ENCODE measurements at places on chromosomes 2 and 18.
A peak's percentile ranks its signal among the peaks of the same experiment; 100 is the strongest.

DNA sequence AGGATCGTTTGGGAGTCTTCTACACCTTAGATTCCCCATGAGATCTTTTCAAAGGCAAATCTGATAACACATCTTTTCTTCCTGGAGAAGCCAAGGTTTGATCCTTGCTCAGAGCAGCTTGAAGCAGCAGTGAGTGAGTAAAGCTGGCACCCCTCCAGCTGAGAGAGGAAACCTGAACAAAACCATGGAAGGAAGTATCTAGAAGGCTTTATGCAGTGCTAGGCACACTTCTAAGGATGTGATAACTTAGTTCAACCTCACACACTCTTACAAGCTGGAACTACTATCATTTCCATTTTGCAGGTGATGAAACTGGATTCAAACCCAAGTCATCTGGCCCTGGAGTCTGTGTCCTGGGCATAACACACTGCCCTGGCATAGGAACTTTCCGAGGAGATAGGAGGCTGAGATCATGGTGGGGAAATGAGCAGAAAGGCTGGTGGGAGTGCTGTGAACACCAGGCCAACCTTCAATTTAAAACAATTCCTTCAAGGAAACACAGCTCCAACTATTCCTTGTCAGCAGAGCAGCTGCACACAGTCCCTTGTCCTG is 71.2 kb downstream of the CTAGE1 start:
- no peak for DNase-seq

- DNase-seq: no peak
Measured at GRCh38 chr2:25806941-25807340, 71.3 kb downstream of the ASXL2 start.

GRCh38 chr18:44857081-44857480 is 176.4 kb downstream of the SETBP1 start:
- no peak for DNase-seq

GRCh38 chr2:19319064-19319463 is 39.4 kb downstream of the OSR1 start:
- no peak for DNase-seq

DNA sequence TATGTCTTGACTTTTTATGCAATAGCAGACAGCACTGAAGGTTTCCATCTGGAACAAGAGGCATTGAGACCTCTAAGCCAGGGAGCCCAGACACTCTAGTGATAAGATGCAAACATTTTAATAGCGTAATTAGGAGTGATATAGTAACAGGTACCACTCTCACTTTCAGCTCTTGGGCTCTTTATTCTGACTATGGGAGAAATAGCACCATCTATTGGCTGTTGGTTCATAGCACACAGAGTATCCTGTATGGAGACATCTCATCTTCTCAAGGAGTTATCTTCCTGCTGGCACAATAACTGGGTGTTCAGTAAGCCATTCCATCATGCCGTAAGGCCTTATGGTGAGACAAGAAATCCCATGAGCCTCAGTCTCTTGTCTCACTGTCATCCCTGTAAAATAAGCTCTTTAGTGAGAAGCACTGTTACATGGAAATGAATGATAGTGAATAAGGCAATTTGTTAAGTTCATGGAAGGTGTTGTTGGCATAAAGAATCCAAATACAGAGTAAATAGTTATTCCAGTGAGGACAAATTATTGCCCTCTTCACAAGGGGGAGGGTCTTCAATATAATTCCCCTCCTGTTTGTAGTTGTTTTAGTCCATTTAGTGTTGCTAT is 48.3 kb downstream of the THUMPD2 start:
- no peak for DNase-seq

DNA sequence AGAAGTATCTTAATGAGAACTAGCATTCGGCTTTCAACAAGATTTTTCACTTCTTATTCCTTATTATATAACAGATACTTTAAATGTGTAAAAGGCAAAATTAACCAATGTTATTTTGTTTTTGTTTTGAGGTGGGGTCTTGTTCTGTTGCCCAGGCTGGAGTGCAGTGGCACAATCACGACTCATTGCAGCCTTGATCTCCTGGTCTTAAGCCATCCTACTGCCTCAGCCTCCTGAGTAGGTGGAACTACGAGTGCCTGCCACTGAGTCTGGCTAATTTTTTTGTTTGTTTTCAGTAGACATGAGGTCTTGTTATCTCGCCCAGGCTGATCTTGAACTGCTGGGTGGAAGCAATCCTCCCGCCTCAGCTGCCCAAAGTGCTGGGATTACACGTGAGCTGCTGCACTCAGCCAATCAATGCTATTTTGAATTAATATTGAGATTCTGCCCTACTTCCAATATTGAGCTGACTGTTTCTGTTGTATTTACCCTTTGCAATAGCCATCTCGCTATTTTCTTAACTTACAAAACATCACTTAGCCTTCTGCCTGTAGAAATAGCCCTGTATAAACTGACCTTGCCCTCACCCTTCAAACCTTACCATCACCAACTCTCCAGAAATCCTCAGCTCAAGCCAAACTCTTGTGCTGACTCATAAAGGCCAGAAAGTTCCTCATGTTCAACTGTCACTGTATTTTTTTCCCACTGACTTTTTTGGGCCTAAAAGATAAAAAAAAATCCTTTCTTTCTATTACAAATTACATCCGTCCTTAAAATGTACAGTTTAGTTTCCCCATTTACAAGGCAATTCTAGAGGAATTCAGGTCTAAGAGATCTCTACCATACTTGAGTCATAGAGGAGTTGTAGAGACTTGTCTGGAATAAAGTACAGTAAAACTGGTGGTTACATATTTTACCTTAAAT is 94.3 kb downstream of the OLA1 start:
- DNase-seq: no peak

GRCh38 chr2:235570966-235571692 is 77.3 kb downstream of the AGAP1 start:
- DNase-seq: no peak

DNA sequence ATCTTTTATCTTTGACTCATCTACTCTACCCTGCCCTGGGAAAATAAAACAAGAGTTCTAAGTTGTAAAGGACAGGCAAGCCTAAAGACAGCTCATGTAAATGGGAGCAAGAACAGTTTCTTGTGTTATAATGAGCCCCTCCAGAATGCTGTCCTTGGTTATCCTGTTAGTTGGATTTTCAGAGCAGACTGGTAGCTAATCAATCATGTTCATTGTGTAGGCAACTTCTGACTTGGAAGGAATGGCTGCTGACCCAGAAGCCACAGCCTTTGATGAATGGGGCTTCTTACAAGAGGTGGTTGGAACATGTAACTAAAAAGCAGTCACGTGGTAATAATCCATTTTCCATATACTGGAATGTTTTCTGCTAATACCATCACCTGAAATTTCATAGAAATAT is 254.2 kb downstream of the AGPS start:
- DNase-seq: no peak

DNA sequence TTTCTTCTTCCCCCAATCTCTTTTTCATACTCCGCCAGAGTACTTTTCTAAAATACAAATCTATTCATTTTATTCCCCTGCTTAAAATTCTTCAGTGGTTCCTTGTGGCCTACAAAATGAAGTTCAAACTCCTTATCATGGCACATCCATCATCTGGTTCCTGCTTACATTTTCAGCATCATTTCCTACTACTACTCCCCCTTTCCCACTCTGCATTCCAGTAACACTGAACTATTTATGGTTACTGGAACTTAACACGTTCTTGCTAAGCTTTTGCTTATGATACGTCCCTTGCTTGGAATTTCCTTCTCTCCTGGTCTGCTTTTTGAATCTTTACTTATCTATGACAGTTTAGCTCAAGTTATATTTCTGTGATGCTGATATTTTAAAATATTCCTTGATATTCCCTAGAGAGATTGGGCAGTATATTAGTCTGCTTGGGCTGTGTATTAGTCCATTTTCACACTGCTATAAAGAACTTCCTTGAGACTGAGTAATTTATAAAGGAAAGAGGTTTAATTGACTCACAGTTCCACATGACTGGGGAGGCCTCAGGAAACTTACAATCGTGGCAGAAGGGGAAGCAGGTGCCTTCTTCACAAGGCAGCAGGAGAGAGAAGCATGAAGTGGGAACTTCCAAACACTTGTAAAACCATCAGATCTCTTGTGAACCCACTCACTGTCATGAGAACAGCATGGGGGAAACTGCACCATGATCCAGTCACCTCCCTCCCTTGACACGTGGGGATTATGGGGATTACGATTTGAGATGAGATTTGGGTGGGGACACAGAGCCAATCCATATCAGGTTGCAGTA is 53.2 kb downstream of the BMPR2 start:
- DNase-seq: no peak

DNA sequence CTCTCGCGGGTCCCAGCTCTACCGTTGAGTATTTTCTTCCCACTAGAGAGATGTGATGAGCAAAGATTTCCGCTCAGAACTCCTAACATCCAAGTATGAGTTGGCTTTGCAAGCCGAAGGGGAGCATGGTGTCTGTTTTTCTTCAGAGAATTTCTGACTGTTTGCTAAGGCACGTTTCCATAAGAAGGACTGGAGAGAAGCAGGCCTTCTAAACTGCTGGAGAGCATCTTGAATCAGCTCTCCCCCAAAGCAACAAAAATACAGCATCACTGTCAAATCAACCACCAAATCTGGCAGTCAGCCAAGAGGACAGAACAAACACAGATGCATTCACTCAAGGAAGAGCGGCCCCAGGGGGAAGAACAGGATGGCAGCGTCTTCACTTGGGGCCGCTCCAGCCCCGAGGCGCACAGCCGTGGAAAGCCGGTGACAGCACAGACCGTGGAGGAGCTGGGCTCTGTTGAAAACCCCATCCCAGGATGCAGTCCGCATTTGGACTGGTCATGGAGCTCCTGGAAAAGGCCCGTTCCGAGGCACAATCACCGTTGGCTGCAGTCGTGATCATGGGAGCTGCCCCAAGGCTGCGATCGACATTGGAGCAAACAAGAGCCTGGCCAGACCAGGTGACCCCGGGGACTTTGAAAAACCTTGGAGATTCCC is 101.4 kb downstream of the NFATC1 start:
- no peak for DNase-seq

GRCh38 chr18:5646739-5647138 is 102.9 kb upstream of the EPB41L3 start:
- DNase-seq: no peak

DNA sequence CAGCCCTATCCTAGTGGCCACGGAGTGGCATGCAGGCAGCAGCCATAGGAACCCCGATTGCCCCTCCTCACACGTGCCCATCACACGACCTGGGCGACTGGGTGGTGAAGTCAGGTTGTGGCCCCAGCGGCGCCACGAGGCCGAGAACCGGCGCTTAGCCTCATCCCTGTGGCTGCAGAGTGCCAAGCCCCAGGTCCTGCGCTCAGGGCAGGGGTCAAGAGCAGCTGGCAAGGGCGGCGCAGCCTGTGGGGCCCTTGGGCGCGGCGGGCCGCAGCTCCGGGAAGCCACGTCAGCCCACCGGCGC is 73.3 kb downstream of the RPIA start:
- no peak for DNase-seq

GRCh38 chr2:21372654-21373053 is 248.9 kb downstream of the TDRD15 start:
- DNase-seq: no peak

- DNase-seq: no peak
Measured at GRCh38 chr18:79252904-79253633, 142.7 kb upstream of the NFATC1 start.

DNA sequence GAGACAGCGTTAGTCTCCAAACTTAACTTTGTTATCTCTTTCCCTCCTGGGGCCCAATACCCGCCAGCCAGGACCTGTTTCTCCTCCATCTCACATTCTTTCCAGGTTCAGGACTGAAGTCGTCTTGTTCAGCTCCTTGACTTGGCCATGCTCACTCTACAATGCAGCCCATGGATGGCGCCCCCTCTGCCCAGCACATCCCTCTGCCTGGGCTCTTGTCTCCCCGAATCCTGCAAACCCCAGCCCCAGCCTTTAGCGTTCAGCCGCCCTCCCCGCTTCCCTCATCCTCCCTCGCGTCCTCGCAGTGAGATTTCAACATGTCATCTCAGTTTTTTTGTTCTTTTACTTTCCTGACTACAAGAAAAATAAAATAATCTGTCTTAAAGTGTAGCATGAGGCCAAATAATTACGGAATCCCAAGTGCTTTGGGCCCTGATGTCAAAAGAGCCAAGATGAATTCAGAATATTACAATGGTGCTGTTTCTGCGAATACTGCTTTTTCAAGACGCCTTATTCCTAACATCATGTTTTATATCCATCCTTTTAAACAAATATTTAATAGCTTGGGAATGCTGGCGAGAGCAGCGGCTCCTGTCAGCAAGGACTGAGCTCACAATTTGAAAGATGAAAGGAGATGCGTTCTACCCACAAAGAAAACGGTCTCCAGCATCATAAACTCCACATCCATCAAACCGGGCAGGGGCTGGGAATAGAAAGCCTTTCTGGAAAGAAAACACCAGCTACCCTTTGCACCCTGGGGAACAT is 1.0 kb downstream of the FAM178B start:
- no peak for DNase-seq

DNA sequence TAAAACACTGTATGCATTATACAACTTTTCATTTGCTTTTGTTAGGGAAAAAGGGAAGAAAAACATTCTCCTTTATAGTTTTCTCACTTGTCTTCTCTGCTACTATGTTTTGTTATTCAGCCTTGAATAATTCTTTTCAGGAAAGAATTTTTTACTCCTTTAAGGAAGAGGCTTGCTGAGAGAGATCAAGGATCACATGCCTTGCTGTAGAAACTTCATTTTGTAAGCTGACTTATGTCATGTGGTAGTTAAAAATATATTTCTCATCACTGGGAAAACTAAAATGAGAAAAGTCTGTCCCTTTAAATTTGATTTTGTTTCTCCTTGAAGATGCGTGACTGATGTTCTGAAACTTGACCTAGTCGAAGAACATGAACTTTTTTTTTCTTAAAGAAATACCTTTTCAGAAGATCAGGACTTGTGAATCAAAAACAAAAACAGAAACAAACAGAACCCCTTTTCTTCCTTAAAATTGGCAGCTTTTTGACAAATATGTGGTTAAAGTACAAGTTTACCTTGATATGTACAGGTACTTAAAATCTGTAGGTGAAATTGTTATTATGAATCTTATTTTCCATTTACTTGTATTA is 145.1 kb downstream of the COMMD1 start:
- DNase-seq: no peak

- DNase-seq: no peak
Measured at GRCh38 chr2:22885245-22885644, 499.7 kb upstream of the KLHL29 start.

- peak; percentile 53 for DNase-seq
Measured at GRCh38 chr2:54724560-54725342, 1.3 kb downstream of the EML6 start.

GRCh38 chr2:48449073-48449840 is 80.7 kb upstream of the STON1 start:
- no peak for DNase-seq

- DNase-seq: peak; percentile 5
Measured at GRCh38 chr2:127355407-127356008, 32.3 kb downstream of the MAP3K2 start.

- DNase-seq: no peak
Measured at GRCh38 chr2:240389302-240389805, 46.1 kb upstream of the GPC1 start.

GRCh38 chr18:8982416-8983183 is 119.9 kb upstream of the NDUFV2 start:
- peak; percentile 23 for DNase-seq

All from CD8-positive, alpha-beta T cell (primary cell).